RPMI7951 (cell line): ENCODE measurements at places on chromosomes 6 and 20.

DNA sequence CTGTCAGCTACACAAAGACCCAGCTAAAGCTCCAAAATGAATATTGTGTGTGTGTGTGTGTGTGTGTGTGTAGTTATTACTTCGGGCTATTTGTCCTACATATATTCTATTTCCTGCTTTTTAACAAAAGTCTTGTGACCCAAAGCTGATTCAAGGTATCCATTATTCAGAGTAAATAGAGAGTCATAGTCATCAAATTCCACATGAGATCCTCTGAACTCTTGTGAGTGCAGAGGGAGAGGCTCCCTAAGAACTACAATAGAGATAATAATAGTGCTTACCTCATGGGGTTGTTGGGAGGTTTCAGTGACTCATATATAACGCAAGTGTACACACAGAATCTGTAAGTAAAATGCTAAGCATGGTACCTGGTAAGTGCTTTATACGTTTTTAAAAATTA, 95.6 kb upstream of the SHLD1 start:
- DNase-seq: peak; percentile 73

GRCh38 chr6:137877113-137877512, 10.1 kb downstream of the TNFAIP3 start:
- DNase-seq: no peak

DNA sequence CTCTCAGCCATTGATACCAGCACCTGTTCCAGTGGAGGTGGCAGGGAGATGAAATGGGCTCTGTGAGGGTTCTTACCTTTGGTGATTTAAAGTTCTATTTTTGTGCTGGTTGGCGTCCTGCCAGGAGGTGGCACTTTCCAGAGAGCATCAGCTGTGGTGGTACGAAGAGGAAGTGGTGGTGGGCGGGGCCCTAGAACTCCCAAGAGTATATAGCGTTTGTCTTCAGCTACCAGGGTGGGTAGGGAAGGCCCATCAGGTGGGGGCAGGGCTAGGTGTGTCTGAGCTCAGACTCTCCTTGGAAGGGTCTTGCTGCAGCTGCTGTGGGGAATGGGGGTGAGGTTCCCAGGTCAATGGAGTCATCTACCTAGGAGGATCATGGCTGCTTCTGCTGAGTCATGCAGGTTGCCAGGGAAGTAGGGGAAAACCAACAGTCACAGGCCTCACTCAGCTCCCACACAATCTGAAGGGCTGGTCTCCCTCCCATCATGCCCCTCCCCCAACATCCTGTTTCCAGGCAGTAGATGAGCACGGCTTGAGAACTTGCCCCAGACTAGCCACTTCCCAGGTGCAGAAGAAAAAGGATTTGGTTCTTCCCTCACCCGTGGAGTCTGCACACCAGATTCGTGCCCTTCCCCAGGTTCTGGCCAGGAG, 46.6 kb downstream of the MOXD1 start:
- peak; percentile 22 for DNase-seq

- DNase-seq: no peak
These were observed 153.4 kb downstream of the MBOAT1 start for GRCh38 chr6:20058912-20059311.

DNA sequence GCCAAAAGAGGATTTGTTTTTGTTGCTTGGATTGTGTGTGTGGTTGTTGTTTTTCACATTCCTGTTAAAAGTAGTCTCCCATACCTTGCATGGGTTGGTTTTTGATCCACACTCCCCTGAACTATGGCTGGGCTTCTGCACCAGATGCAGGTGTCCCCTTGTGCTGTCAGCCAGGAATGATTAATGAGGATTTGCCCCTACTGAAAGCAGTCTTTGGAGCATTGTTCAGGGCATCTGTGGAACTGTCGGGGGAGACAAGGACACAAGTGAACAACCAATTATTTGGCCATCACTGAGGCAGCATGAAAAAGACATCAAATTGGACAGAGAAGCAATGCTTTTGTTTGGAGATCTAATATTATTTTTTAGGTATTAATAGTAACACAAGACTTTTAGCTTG, 373.2 kb upstream of the MMS22L start:
- no peak for DNase-seq

DNA sequence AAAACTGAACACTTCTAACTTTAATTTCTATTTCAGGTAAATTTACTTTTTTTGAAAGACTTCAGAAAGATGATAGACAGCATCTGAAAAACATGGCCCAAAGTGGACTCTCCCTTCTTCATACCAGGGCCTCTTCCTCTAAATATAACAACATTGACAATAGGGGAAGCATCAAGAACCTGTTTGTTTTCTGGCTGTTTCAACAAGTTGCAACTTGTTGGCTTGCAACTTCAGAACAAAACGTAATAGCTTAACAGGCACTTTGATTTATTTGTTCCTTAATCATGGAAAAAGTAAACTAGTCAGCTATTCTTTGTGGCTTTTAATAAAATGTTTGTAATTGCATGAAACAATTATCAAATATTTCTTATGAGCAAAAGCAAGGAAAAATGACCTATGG, 34.3 kb downstream of the RGS17 start:
- DNase-seq: no peak
